Fibroblast of skin of right quadriceps (primary cell): ENCODE measurements at places on chromosomes 5 and 9.
A peak's percentile ranks its signal among the peaks of the same experiment; 100 is the strongest.

DNA sequence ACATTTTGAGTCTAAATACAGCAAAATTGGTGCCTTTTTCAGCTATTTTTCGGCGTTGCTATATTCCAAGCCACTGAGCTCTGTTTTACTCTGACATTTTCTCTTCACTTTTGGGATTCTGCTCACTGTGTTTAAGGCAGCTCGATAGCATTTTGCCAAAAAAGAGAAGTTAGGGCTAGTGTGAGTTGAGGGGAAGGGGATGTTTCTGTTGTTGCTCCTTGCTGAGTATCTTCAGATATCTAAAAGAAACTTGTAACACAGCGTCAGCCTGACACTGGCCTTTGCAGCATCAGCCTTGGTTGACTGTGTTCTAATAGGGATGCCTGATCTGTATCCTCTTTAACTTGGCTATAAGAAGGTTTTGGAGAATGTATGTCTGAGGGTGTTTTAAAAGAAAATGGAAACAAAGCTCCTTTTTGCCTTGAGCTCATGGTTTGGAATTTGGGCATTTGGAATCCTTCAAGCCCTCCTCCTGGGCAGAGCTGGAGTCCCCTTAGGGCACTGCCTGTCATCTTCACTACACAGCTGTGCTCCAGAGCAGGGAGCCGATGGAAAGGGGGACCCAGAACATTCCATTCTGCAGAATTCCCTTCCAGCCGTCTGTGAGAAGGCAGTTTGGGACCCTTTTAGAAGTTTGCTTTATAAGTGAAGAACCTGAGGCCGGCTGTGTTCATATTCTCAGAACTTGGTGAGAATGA, 63.0 kb downstream of the EXOSC2 start:
- no peak for DNase-seq

DNA sequence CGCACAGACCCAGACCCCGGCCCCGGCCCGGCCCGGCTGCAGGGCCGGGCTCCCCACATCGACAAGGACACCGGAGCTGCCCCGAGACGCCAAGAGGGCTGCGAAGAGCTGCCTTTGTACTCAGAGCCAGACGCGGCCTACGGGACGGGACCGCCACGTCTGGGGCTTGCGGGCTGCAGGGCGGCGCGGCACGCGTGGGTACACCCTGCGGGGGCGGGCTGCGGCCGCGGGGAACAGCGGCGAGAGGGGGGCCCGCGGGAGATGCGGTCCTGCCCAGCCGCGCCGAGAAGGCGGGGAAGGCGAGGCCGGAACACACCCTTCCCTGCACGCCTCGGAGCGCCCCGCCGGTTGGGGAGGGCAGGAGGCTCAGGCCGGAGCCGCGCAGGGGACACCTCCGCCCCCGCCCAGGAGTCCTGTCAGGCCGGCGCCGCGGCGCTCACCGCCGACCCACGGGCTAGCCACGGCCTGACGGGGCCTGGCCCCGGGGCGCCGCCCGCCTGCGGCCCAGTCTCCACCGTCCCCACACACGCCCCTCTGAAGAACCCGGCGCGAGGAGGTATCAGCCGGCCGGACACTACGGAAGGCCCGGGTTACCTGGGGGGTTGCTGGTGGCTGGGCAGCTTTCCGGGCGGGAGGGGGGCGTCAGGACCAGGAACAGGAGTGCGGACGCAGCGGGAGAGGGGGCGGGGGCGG, 478 bp downstream of the RAB14 start:
- DNase-seq, result no peak

GRCh38 chr5:20554001-20554400, 566.0 kb upstream of the CDH18 start:
- peak; percentile 26 for DNase-seq

DNA sequence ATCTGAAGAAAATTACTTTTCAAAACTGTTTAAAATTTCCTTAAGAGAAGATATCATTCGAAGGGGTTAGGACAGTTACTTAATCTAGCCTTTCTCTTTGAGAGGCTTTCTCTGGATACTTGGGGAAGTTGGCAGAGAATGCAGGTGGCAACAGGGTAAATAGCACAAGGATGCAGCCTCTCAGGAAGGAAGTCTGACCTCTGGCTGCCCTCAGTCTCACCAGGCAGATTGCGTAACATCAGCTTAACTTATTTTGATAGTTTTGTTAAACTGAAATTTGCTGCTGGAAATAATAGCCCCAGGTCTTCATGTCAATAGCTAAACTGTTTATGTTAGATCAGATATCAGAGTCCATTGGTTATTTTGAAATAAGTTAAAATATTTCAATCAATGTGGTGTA, 20.4 kb downstream of the CCDC192 start:
- DNase-seq, result no peak

- no peak for DNase-seq
Measured at GRCh38 chr9:94806307-94806893, 79.9 kb downstream of the AOPEP start.

GRCh38 chr9:88534456-88535225, at the start of gene NXNL2:
Gene NXNL2, plus strand, starts transcription at chr9:88535178. Its CDS starts 257 bp downstream, at chr9:88535435.
- peak; percentile 88 for DNase-seq

DNA sequence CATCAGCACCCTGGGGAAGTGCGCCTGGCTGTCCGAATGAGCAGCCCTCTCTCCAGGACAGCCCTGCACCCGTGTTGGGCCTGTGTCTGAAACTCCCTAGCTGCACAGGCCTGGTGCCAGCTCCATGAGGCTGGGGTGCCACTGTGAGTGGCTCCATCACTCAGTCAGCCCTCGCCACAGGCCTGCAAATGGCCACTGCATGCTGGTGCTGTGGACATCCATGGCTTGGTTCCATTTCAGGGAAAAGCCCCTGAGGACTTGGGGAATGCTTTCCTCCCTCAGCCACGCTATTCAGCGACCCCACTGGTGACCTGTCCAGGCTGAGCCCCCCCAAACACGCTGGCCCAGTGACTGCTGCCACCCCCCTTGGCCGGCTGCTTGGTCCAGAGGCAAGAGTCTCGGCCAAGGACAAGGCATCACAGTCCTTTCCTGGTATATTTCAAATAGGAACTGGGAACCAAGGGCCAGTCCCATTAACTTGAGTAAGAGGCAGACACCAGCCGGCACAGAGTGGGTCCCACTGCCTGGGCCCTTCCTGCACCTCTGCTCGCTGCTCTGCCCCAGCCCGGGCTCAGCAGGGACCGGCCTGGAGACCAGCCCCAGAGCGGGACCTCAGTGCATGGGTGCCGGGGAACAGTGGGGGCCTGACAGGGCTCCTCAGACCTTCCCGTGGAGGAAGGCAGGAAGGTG, 181.3 kb downstream of the AUH start:
- no peak for DNase-seq
